ENCODE measurements at places on chromosomes 16 and 17. TPM values are rescaled to one million over a fixed set of nuclear protein-coding genes. Genes with fewer than 3 reads are reported as not detected.

Gene SEPTIN12
- not detected for total RNA-seq

Gene ARHGDIG
- 2.5 TPM for total RNA-seq

GRCh38 chr16:46896314-46896968 lies 12.3 kb downstream of the GPT2 start:
- DNase-seq = no peak

DNA sequence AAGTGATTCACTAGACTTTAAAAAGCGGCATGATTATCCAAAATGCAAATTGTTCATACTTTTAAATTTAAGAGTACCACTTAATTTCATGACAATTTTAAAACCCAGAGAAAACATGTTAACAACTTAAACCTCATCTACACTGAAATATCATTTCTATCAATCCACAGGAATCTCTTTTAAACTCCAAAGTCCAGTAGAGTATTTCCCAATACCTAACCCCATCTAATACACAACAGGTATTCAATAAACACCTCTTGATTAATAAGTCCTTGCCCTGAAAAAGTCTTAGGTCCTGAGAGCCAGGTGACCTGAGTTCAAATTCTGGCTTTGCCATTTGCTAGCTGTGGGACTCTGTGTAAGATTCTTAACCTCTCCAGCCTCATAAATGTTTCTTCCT lies 14.7 kb downstream of the CEP20 start:
- DNase-seq = no peak

GRCh38 chr16:13866073-13866472 lies 53.9 kb upstream of the ERCC4 start:
- DNase-seq = no peak

DNA sequence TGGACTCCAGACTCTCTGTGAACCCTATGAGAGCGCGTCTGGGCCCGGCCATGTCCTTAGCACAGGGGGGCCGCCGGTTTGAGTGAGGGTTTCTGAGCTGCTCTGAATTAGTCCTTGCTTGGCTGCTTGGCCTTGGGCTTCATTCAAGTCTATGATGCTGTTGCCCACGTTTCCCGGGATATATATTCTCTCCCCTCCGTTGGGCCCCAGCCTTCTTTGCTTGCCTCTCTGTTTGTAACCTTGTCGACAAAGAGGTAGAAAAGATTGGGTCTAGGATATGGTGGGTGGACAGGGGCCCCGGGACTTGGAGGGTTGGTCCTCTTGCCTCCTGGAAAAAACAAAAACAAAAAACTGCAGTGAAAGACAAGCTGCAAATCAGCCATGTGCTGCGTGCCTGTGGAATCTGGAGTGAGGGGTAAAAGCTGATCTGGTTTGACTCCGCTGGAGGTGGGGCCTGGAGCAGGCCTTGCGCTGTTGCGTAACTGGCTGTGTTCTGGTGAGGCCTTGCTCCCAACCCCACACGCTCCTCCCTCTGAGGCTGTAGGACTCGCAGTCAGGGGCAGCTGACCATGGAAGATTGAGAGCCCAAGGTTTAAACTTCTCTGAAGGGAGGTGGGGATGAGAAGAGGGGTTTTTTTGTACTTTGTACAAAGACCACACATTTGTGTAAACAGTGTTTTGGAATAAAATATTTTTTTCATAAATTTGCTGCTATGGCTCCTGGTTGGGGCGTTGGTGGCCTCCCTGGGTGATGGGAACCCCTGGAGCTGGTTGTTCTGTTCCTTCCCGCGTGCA lies 23.1 kb downstream of the STAT5A start:
- DNase-seq = no peak
